ENCODE measurements at places on chromosomes 11 and 22.

GRCh38 chr11:61056981-61057380, 45.3 kb upstream of the CD5 start:
- DNase-seq, result no peak

DNA sequence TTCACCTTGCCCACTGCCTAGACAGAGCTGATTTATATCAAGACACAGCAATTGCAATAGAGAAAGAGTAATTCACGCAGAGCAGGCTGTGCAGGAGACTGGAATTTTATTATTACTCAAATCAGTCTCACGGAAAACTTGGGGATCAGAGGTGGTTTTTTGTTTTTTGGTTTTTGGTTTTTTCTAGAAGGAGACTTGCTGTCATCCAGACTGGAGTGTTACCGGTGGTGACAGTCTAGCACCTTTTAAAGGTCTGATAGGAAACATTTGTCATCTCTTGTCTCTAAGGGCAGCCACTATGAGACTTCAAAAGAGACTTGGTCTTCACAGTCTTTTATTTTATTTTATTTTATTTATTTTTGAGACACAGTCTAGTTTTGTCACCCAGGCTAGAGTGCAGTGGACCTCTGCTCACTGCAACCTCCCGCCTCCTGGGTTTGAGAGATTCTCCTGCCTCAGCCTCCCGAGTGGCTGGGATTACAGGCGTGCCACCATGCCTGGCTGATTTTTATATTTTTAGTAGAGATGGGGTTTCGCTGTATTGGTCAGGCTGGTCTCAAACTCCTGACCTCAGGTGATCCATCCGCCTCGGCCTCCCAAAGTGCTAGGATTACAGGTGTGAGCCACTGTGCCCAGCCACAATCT, 19.1 kb downstream of the APOBEC3H start:
- DNase-seq, result no peak

- no peak for DNase-seq
These were observed 12.8 kb downstream of the MAPK8IP2 start for GRCh38 chr22:50613291-50613981.

- no peak for DNase-seq
These were observed 5.7 kb upstream of the RAB1B start for GRCh38 chr11:66262696-66263095.

DNA sequence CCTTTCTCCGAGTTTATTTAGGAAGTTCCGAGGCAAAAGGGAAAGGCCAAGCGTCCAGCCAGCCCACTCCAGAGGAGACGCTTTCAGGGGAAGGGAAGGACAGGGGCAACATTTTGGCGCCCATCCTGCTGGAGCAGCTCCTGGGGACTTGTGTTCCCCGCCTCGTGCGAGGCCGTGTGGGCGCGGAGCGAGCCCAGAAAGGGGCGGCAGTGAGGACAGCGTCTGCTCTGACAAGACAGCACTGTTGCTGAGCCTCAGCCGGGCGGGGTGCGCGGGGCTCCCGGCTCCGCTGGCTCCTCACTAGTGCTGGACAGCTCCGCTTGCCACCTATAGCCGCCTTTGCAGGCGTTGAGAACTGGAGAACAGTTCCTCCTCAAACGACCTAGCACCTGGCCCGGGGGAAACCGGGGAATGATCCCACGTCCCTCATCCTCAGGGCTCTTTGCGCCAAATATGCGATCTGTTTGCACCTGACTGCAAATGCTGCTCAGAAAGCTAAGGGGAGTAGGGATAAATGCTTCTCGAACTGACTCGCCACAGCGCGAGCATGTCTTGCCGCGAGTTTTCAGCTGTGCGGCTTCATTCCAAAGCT, 722 bp upstream of the GUCY1A2 start:
- DNase-seq, result no peak

DNA sequence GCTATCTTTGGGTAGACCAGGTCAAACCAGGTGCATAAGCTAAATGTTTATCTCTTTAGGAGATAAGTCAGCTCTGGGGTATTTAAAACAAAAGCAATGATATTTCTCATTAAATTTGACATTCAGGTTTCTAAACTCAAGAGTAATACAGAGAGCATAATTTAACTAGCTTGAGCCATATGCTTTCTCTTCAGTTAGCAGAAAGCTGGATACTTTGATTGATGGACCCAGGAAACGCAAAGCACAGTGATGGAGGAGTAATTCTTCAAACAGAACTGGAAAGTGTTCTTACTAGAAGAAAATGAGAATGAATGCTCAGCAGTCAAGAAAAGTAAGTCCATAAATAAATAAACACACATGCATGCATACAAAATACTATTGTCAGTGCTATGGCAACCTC, 885.7 kb upstream of the RAG2 start:
- DNase-seq, result no peak

Data from NCI-H2081 treated with DMSO at 0.1 percent for 48 hours (cell line).